ENCODE measurements at places on chromosomes 7 and 10.
A peak's percentile ranks its signal among the peaks of the same experiment; 100 is the strongest.

GRCh38 chr7:55427800-55428199, 62.7 kb downstream of the LANCL2 start:
- DNase-seq, result no peak

- no peak for DNase-seq
Measured at GRCh38 chr7:154436560-154436959, 384.4 kb downstream of the DPP6 start.

GRCh38 chr7:106375499-106375898, 90.7 kb upstream of the NAMPT start:
- DNase-seq, result no peak

- DNase-seq, result no peak
Measured at GRCh38 chr10:48253970-48254657, 20.4 kb downstream of the FRMPD2 start.

DNA sequence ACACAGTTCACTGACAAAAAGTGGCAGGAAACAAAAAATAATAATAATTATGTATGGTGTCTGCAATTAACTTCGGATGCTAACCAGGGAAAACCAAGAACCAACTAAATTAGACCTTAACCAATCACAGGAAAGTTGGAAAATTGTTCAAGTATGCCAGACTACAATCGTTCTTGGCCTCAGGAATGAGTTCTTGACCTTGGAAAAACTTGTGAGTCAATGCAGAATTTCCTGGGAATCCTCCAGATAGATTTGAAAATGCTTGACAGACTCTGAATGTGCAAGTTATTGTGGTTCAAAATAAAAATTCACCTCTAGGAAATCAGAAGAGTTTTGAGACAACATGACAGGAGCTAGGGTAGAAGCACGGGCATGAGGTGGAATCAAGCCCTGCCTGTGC, 171.5 kb downstream of the C7orf25 start:
- DNase-seq, result no peak

GRCh38 chr10:17046989-17047388, 82.6 kb downstream of the CUBN start:
- no peak for DNase-seq

GRCh38 chr7:17530741-17531421, 232.4 kb downstream of the AHR start:
- DNase-seq, result no peak

- DNase-seq, result no peak
Measured at GRCh38 chr10:108362296-108362695, 1197.8 kb upstream of the SORCS1 start.

DNA sequence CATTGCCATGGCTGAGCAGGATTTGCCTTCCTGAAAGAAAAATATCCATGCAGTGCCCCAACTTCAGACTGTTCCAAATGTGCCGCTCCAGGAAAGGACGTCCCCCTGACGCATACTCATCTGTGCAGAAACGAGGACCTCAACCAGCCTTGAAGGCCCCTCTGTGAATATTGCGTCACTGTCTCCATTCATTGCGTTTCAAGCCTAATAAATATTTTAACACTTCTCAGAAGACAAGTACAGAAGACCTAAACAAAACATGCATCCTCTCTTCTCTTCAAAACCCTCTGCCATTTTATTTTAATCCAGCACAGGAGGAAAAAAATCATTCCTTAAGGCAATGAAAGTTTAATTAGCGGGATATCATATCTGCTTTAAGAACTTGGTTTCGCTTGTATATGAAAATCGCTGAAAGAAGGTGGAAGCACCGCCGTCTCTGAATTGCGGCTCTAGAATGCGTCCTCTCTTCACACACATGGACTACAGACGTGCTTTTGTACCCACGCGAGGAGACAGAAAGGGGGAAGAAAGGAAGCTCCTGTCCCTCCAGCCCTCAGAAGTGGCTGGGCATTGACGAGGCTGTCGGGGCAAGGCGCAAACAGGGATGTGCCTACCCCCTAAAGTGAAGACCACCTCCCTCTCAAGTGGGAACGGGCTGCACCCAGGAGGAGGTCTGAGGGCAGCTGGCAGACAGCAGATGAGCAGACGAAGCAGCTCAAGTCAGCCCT, 36.8 kb downstream of the RGS10 start:
- DNase-seq, result no peak

- DNase-seq, result no peak
Measured at GRCh38 chr10:124390471-124391187, 28.1 kb downstream of the OAT start.

DNA sequence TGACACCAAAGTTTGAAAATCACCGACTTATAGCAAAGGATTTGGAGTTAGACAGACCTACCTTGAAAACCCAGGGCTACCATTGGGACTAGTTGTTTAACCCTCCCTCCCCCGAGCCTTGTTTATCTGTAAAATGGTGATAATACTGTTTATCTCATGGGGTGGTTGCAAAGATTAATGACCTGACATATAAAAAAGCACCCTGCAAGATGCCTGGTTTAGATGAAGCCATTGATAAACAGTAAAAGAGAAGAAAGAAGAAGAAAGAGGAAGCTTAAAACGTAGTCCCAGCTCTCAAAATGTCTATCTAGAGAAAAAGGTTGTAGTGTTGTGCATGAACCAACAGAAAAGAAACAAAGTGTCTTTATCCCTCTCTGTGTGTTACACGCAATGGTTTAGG, 145.7 kb downstream of the FGFR2 start:
- DNase-seq, result no peak

GRCh38 chr10:125084191-125084613, 76.2 kb downstream of the CTBP2 start:
- no peak for DNase-seq

DNA sequence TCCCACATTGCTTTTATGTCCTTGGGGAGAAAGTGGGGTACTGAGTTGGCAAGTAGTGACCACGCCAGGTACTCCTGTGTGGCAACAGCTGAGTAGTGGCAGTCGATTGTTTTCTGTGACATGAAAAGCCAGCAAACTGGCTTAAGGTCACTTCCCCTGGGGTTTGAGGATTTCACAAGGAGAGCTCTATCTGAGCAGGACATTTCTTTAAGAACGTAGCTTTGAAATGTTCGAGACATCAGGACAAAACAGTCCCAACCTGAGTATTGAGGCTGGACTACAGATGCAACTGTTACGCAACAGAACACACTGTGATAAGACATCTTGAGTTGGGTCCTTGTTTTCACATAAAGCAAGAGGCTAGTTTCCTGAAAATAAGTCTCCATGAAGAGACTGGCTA, 146.7 kb upstream of the KLF14 start:
- DNase-seq, result peak; percentile 47

- DNase-seq, result no peak
Measured at GRCh38 chr7:23072048-23072447, 33.5 kb upstream of the KLHL7 start.

DNA sequence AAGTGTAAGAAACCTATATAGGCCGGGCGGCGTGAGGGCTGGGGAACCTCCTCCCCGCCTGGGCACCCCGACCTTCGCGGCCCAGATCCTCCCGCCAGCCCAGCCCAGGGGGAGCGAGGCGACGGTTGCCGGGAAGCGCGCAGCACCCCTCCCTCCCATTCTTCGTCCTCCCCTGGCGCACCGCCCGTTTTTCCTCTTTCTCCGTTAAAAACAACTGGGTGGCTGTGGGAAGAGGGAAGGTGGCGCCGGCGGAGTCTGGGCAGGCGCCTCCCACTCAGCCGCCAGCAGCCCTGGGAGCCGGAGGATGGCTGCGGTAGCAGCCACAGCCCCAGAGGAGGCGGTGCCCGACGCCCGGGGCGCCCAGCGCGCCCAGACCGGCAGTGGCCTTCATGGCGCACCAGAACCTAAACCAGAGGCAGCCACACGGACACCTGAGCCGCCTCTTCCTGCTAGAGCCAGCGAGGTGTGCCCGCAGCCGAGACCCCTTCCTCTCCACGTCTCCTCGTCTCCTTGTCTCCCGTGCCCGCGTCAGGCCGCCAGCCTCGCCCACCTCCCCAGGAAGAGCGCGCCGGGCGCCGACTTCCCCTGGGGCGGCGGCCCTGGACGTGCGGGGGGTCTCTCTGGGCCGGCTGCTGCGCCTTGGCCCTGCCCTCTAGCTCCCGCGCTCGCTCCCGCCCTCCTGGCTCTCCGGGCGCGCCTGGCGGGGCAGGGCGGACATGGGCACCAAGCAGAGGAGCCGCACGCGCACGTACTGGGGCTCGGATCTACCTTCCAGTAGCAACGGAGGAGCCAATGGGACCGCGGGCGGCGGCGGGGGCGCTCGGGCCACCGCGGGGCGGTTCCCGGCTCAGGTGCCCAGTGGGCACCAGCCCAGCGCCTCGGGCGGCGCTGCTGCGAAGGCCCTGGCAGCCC, 32.8 kb upstream of the SFTPD start:
- DNase-seq, result peak; percentile 69

GRCh38 chr7:79386688-79387422, 66.6 kb downstream of the MAGI2 start:
- no peak for DNase-seq

- DNase-seq, result no peak
Measured at GRCh38 chr7:47298636-47299035, 283.3 kb downstream of the TNS3 start.

DNA sequence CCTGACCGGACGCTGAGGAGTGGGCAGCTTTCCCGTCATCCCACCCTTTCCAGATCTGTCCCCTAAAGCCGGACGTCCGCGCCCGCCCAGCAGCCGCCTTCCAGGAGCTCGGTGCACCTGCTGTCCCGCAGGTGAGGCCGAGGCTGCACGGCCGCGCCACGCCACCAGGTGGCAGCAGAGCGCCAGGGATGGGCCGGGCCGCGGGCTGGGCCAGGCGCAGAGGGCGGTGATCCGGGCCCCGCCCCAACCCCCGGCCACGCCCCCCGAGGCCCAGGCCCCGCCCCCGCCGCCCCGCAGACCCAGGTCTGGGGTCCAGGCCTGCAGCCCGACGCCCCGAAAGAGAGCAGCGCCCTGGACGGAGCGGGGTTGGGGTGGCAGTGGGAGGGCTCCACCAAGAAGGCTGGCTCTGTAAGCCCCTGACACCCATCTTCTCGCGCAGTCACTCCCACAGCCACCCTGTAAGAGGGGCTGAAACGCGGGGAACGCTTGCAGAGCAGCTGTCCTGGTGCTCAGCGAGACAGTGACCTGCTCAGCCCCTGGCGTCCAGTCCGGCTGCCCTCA, 32.2 kb downstream of the FOXL3 start:
- DNase-seq, result peak; percentile 99

DNA sequence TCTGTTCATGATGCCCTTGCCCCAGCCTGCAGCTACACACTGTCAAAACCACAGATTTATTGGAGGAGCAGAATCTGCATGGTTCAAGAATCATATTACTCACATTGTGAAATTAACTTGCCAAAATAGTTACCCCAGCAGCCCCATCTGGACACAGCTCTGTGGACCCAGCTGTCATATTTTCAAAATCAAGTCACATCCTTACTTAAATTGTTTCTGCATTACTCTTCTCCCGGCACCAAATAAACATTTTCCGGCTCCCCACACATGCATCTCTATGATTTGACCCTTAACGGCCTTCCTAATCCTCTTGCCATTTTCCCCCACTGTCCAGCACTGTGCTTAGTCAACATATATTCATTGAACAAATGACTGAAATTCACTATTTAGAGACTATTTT, 43.8 kb upstream of the GPR26 start:
- DNase-seq, result no peak

GRCh38 chr10:93615576-93616235, 3.4 kb downstream of the PDE6C start:
- DNase-seq, result no peak

DNA sequence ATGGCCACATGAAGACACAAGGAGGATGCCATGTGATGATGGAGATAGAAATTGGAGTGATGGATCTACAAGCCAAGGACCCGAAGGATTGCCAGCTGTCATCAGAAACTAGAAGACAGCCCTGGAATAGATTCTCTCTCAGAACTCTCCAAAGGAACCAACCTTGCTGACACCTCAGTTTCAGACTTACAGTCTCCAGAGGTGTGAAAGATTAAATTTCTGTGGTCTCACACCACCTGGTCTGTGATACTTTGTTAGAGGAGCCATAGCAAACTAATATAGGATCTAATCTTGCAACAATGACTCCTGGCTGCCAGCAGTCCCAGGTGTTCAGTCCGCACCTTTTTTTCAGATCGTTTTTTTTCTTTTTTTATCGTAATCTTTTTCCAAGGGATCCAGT, 647.3 kb upstream of the GHITM start:
- DNase-seq, result no peak

DNA sequence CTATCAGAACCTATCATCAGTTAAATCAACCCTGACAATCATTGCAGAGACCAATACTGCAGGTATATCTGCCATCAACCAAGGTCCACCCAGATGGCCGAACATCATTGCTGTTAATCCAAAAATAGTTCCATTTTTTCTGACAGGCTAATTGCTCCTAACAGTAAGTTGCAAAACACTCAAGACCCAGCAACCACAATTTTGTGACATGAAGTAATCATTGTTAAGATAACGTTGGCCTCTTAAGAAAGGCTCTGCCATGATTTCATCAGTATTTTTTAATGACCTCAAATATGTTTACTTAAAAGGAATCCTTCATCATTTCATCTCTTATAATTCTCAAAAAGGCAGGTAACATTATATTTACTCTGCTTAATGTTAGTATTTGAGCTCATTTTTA, 553.4 kb upstream of the POM121L12 start:
- DNase-seq, result no peak

DNA sequence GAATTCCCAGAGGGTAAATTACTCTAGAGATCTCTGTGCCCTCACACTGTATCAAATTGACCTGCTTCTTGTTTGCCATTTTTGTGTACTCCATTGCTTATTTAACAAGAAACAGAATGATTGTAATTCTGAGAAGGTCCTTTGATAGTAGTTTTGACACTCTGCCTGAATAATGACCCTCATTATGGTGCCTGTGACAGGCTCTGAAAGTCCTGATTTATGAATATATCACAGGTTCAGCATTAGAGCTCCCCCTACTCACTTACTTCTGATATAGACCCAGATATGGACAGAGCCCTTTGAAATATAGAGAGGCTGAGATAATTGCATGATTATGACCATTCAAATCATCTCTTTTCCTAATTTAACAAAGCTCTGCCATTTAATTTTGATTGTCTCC, 465.2 kb downstream of the MDFIC start:
- DNase-seq, result no peak
